ENCODE measurements at places on chromosomes 16 and 17. TPM values are rescaled to one million over a fixed set of nuclear protein-coding genes. Genes with fewer than 3 reads are reported as not detected.

GRCh38 chr16:52825892-52826291 is 226.8 kb downstream of the CHD9NB start:
- no peak for DNase-seq

DNA sequence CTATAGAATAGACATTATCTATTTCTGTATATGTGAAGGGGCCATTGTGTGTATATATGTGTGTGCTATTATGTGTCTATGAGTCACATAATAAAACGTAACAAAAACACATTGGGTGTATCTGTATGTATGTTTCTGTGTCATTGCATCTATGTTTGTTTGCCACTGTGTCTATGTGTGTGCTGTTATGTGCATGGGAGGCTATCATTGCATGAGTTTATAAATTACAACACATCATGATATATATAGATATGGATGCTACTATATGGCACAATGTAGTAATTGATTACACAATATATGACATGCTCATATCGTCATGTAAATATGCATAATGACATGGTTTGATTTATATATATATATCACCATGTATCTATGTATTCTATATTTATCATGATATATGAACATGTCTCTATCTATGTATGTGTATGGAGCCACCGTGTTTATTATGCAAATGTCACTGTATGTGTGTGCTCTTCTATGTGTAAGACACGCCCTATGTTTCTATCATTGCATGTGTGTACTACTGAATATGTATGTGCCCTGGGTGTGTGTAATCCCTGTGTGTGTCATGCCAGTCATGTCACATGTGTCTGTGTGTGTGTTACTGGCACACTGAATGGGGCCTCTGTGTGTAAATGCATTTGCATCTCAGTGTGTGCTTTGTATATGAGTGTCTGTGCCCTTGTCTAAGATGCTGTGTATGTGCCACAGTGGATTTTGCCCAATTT is 1.4 kb upstream of the TSPOAP1 start:
- DNase-seq = peak; percentile 49

Gene MYH3
- total RNA-seq = 8.6 TPM

DNA sequence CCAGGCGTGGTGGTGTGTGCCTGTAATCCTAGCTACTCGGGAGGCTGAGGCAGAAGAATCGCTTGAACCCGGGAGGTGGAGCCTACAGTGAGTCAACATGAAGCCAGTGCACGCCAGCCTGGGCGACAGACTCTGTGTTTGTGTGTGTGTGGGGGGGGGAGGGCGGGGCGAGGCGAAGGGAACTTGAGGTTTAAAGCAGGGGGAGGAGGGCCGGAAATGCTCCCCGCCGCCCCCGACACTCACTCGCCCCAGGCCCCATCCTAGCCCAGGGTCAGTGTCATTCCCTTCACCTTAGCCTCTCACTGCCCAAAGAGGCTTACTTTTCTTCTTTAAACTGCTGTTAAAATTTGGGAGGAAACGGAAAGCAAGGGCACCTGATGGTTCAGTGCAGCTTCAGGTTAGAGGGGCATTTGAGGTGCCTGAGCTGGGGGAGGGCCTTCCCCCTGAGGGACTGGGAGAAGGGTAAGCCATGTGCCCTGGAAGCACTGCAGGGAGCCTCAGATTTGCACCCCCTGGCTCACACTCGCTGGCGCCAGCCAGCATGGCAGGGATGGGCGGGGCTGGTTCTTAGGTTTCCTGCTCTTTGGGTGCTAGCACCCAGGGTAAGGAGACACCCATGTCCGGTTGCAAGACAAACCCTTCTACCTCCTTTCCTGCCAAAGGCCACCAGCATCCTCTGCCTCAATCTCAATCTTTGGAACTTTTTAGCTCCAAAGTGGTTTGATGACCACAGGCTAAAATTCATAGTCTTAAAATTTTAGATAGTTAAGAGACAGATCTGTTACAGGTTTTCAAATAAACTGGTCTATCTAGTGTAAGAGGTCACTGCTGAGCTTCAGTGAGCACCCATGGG is 2.2 kb upstream of the LIMD2 start:
- peak; percentile 69 for DNase-seq

DNA sequence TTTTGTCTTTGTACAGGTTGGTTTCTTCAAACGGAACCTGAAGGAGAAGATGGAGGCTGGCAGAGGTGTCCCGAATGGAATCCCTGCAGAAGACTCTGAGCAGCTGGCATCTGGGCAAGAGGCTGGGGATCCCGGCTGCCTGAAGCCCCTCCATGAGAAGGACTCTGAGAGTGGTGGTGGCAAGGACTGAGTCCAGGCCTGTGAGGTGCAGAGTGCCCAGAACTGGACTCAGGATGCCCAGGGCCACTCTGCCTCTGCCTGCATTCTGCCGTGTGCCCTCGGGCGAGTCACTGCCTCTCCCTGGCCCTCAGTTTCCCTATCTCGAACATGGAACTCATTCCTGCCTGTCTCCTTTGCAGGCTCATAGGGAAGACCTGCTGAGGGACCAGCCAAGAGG is 4.9 kb downstream of the ZNF768 start:
- DNase-seq = no peak

DNA sequence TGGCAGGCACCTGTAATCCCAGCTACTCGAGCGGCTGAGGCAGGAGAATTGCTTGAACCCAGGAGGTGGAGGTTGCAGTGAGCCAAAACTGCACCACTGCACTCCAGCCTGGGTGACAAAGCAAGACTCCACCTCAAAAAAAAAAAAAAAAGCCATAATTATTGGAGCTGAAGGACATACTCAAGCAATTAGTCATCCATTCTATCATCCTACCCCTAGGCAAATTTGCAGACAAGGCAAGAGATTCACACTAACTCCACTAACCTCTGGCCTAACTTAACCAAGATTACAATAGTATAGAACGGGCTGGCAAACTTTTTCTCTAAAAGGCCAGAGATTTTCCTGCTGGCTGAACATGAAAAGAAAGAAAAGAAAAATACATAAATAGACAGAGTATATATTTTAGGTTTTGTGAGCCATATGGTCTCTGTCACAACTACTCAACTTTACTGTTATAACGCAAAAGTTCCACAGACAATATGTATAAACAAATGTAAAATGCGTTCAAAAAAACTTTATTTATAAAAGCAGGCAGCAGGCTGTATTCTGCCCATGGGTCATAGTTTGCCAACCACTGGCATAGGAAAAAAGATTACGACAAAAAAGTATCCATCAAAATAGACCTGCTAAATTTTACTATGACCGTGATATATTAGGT is 29.7 kb downstream of the BRIP1 start:
- DNase-seq = no peak

DNA sequence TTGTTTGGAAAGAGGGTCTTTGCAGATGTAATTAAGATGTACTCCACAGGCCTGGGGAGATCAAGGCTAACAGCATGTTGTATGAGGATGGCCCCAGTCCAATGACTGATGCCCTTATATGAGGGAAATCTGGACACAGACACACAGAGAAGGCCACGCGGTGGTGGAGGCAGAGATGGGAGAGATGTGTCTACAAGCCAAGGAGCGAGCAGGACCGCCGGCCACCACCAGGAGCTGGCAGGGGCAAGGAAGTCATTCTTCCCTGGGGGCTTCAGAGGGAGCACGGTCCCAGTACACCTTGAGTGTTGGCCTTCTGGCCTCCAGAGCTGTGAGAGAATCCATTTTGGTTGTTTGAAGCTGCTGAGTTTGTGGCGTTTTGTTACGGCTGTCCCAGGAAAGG is 14.7 kb downstream of the SOCS3 start:
- DNase-seq = no peak

GRCh38 chr16:81707411-81708265 is 71.5 kb upstream of the PLCG2 start:
- DNase-seq = no peak

- DNase-seq = no peak
These were observed 243.3 kb downstream of the MSI2 start for GRCh38 chr17:57499648-57500049.

Gene MEOX1
- 2.1 TPM for total RNA-seq

GRCh38 chr17:57876023-57876865 is 26.4 kb upstream of the MRPS23 start:
- DNase-seq = no peak

DNA sequence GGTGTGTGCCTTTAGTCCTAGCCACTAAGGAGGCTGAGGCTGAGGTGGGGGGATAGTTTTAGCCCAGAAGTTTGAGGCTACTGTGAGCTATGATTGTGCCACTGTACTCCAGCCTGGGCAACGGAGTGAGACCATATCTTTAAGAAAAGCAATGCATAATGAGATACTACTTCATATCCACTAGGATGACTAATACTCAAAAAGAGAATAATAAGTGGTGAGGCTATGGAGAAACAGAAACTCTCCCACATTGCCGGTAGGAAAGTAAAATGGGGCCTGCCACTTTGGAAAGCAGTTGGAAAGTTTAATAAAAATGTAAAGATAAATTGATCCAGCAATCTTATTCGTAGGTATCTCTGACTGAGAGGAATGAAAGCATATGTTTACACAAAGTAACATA is 4.6 kb upstream of the NPIPB2 start:
- no peak for DNase-seq

DNA sequence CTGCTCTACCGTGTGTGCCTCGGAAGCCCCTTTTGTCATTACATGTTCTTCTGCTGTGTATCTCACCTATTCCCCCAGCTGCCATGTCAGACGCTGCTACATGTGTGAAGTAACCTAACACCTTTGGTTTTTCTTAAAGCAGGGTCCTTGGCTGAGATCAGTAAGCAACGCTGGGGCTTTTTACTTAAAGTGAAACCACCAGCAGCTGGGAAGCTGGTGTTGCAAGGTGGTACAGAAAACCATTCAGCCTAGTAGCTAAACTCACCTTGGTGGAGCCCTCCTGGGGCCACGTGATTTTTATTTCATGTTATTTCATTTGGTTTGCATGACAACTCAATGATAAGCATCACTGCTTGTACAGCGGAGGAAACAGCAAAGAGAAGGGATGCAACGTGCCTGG is 62.6 kb downstream of the PLCG2 start:
- DNase-seq = no peak

GRCh38 chr17:40664582-40665333 is at the start of gene KRT222:
KRT222 (minus strand) TSS chr17:40665177; CDS start chr17:40665099, 78 bp downstream.
- DNase-seq = no peak

- no peak for DNase-seq
These were observed 88.6 kb upstream of the NLRP1 start for GRCh38 chr17:5672815-5673430.

DNA sequence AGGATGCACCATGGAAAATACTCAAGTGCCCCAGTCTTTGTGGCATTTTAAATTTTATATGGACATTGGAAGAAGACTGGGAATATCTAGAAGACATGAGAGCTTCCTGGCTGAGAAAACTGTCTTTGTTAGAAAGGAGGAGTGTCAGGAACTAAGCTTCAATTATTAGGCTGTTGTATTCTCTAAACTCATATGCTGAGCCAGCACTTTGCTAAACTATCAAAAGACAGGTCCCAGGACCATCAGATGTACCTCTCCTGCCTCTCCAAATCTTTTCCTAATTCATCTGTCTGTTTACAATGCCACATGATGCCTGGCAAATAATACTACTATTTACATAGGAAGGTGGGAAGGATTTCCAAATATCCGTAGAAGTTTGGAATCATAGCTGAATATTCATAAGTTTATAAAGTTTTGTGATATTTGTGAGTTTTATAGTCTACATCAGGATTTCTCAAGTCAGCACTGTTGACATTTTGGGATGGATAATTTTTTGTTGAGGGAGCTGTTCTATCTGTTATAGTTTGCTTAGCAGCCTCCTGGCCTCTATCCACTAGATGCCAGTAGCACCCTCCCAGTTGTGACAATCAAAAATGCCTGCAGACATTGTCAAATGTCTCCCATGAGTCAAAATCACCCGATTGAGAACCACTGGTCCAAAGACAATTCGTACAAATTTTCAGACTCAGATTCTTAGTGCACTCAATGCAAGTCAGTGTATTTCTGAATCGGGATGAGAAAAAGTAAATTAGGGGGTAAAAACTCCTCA is 61.2 kb upstream of the NETO2 start:
- no peak for DNase-seq

- DNase-seq = no peak
These were observed 411.7 kb downstream of the UTP18 start for GRCh38 chr17:51672065-51672464.

GRCh38 chr16:81530296-81530721 is 85.7 kb downstream of the CMIP start:
- no peak for DNase-seq

DNA sequence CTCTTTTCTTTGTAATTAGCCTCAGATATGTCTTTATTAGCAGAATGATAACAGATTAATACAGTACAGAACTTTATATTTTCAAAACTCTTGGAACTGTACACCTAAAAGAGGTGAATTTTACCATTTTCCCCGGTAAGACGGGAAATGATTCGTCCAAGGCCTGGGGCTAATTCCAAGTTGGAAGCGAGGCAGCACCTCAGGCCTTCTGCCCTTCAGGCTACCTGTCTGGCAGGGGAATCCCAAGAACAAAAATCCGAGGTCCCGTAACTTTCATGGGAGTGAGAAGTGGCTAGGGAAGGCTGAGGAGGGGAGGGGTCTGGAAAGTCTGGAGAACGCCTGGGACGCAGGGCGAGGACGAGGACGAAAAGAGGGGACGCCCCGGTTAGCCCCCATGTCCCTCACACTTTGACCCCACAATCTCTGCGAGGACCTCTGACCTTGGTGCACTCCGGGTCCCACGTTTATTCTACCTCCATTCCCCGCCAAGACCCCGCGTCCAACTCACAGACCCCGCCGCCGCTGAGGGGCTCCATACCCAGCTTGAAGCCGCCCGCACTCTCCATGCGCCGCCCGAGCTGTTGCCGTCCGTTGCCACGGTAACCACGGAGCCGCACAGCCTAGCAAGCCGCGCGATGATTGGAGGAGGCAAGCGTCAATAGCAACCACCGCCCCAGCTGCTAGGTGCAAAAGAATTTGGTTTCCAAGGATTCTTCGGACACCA is at the start of gene HYDIN:
Gene HYDIN (minus strand): TSS at position 601 of the 724 bp plus-strand sequence. CDS start 43,827 bp downstream, outside the sequence.
- no peak for DNase-seq

DNA sequence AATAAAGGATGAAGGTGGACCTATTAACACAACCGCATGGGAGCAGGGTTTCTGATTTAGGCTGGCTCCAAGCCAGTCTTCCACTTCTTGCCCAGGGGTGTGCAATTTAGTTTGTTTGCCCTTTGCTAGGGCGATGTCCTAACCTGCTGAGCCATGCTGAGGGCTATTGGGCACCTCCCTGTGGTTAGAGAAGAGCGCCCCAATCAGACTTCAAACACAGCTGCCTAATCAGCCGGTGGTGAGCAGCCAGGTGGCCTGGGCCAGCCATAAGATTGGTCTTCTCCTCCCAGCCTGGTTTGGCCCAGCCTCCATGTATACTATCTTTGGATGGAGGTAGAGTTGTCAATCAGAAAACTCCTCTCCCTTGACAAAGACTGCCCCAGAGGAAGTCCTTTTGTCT is 15.7 kb downstream of the TMEM94 start:
- no peak for DNase-seq

GRCh38 chr17:16989230-16989952 is 17.5 kb upstream of the TNFRSF13B start:
- DNase-seq = peak; percentile 48

GRCh38 chr17:30524847-30525246 is 47.6 kb downstream of the GOSR1 start:
- DNase-seq = no peak

Gene SNF8
- 59.4 TPM for total RNA-seq

- no peak for DNase-seq
These were observed 26.4 kb upstream of the KLHDC4 start for GRCh38 chr16:87792205-87792565.

Gene SLC43A2
- 1.9 TPM for total RNA-seq

Gene ABCA6
- 0.53 TPM for total RNA-seq
